ENCODE measurements at places on chromosomes 12 and 14.

- DNase-seq: no peak
Observed at GRCh38 chr12:63849106-63849620, 4.7 kb downstream of the SRGAP1 start.

DNA sequence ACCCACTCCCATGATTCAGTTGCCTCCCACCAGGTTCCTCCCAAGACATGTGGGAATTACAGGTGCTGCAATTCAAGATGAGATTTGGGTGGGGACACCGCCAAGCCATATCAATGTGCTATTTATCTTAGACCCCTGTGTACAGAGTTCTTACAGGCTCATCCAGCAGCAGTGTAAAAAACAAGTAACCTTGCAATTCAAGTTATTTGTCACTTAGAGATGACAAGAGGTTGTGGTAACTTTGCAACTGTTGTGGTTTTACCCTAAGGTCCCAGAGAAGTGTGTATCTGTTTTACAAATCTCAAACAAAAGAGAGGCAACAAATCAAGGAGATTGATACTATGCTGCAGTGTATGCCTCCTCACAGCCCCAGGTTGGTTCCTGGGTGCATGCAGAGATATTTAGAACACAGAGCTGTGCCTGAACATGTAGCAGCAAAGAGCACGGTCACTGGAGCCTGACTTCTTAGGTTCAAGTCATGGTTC, 11.5 kb upstream of the HELB start:
- no peak for DNase-seq

DNA sequence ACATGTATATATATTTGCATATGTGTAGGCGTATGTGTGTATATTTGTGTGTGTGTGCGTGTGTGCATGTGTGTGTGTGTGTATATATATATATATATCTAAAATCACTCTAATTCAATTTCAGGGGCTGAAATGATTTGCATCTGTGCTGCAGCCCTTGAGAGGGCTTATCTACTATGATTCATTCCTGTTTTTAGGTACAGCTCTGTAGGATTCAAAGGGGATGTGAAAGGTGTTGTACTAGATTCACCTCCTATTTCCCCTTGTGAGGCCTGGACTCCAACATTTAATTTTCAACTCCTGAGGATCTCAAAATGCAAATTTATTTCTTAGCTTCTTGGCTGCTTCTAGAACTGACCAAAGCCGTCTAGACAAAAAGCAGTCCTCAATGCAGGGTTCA, 11.1 kb downstream of the ERP27 start:
- no peak for DNase-seq

DNA sequence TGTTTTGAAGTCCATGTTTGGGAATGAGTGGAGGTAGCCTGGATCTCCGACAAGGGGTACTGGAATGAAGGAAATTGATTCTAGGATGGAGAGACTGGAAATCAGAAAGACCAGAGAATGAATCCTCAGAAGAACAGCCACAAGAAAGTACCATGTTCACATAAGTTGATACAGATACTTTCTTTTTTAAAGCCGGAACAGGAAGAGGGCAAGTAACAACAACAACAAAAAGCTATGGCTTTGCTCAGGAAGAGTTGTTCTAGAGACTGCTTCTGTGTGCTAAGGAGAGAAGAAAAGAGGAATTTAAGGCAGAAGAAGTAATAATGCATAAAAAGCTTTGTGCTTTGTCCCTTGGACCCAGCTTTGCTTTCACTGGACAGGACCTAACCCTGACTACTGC, 6.2 kb downstream of the TC2N start:
- DNase-seq: no peak

DNA sequence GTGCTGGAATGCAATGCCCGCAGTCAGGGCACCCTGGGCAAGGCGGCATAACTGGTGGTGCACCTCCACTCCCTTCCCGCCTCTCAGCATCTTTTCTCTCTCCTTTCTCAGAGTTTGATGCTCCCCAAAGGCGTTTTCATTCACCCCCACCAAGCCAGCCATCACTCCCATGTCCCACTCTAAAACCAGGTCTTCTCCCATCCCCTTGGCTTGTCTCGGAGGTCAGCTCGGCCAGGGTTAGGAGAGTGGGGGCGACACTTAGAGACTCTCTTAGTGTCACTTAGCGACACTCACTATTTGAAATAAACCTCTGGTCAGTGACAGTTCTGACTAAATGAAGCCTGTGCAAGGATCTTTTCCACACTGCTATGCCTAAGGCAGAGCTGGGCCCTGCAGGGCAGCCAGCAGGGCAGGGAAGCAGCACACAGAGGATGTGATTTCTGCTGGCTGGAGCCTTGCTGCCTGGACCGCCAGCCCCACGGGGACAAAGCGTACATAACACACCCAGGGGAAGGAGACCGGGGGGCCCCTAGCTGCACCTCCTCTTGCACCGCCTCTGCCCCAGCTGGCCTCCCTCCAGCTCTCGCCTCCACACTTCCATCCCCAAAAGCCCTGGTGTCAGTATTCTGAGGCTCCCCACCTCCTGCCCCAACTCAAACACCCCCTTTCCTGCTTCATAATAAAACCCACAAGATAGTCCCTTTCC, 64.5 kb downstream of the VWF start:
- no peak for DNase-seq

DNA sequence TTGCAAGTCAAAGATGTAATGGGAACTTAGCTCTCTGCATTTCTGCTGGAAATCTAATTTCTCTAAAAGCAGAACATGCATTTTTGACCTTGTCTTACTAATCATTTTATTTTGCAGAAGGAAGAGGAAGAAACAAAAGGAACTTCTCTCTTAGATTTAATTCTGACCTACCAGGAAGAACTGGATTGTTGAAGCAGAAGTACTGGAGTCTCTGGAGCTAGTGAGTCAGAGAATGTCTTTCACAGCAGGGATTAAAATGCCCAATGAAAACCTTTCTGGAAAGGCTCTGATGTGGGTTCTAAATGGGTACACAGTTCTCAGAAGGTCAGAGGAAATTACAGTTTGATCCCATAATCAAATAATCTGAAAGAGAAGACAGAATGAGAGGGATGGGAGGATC, 70.8 kb upstream of the GNG2 start:
- DNase-seq: no peak

DNA sequence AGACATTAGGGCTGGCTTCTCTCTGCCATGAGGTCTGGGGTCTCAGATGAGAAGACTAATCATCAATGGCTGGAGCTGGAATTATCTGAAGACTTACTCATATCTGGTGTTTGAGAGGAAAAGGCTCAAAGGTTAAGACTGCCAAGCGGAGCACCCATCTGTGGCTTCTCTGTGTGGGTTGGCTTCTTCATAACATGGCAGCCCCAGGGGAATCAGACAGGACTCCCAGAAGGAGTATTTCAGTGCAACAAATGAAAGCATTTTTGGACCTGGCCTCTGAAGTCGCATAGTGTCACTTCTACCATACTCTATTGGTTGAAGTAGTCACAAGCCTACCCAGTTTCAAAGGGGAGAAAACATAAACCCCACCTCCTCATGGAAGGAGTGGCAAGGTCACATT, 171.8 kb upstream of the KRR1 start:
- no peak for DNase-seq

DNA sequence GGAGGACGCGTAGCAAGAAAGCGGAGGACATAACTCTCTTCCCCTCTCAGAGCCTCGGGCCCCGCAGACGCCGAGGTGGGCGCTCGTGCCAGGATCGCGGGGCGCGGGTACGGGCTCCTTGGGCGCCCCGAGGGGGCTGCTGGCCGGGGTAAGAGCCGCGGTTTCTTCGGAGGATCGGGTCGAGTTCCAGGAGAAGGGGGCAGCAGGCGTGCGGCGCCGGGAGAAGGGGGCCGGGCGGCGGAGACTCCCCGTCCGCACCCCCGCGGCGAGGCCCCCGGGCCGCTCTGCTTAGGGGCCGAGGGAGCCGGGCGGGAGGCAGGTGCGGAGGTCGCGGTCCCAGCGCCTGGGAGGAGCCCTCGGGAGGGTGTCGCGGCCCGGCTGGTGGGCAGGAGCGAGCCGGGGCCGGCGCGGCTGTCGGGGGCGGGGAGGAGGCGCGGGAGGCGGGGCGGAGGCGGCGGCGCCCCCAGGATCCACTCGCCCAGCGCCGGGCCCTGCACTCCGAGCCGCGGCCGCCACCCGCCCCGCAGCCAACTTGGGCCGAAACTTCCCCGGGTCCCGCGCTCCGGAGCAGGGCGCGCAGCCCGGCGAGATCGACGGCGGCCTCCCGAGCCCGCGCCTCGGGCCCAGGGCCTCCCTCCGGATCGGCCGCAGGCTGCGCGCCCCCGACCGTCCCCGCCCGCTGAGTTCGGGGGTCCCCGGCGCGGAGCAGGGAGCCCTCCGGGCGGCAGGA, 64.4 kb downstream of the FBXL14 start:
- DNase-seq: no peak

- no peak for DNase-seq
Observed at GRCh38 chr12:124862768-124863415, 772 bp downstream of the SCARB1 start.

- no peak for DNase-seq
Observed at GRCh38 chr14:36288496-36288895, 31.9 kb downstream of the MBIP start.

DNA sequence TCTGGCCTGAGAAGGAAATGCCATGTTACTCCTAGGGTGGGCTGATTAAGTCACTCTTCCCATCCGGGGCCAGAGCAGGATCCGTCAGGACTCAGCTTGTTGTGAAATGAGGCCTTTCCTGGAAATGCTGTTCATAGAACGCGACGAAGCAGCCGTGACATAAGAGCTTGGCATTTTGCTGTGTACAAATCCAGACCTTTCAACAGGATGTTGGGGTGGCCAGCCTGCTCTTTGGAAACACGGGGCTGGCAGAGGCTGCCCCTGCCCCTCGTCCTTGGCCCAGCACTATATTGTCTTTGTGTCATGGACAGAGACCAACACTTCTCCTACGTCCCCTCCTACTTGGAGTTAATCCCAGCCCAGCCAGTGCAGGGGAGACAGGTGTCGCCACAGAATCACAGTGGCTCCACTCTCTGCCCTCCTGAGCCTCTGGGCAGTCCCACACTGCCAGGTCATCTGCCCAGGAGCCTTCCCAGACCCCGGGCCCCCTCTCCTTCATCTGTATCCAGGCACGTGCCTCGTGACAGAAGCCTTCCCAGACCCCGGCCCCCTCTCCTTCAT, 18.6 kb upstream of the EIF5 start:
- no peak for DNase-seq

GRCh38 chr12:30485230-30485890, 210.3 kb downstream of the IPO8 start:
- DNase-seq: no peak

- DNase-seq: no peak
Observed at GRCh38 chr12:32118806-32119205, 12.2 kb downstream of the BICD1 start.

GRCh38 chr14:60353420-60353819, 104.4 kb downstream of the PPM1A start:
- DNase-seq: no peak

DNA sequence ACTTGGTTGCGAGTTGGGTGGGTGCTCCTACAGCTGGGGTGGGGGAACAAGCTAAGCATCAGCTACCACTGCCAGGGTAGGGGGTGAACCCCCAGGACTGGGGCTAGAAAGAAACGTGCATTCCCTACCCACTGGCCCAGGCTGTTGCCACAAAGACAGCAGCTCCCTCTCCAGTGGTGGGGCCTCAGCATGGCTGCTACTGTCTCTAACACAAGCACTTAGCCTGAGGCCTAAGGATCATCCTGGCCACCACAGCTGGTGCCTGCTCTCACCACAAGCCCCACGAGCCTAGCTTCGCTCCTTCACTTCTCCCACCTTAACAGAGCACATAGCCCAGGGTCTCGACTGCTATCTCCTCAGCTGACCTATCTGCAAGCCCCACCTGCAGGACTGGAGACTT, 18.9 kb downstream of the SLC25A21 start:
- no peak for DNase-seq

- no peak for DNase-seq
Observed at GRCh38 chr14:68666899-68667298, 126.0 kb downstream of the ZFP36L1 start.

DNA sequence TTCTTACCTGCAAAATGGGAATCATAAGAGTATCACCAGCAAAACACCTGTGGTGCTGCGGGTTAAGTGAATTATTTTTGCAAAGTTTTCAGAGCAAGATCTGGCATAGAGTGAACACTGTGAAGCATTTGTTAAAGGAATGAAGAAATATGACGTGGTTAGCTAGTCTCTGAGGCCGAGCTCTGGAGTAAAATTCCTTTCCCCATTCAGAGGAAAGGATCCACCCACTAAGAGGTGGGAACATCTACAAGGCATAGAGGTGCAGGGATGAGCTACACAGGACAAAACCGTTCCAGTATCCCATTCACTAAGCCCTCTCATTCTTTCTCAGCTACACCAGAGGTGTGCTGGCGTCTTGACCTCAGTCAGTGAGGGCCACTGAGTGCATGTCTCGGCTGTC, 48.5 kb downstream of the JAG2 start:
- DNase-seq: no peak

DNA sequence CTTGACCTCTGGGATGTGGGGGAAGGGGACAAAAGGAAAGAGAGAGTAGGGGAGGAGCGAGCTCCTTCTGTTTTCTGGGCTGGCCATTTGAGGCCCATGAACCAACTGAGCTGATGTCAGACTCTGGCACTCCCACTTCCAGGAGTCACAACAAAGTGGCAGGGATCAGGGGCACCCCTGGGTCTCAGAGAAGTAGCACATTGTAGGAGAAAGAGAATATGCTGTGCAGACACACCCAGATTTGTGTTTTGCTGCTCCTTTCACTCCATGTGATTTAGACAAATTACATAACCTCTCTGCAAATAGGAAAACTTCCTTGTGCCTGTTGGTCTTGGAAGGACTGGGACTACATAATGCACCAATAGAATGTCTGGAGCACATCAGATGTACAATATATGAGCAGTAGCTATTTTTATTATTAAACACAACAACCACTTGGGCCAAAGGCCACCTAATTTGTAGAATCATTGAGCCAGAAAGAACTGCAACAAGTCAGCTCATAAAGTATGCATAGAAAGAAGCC, 265.5 kb downstream of the ZFP36L1 start:
- DNase-seq: no peak

GRCh38 chr12:109288571-109288970, 20.5 kb downstream of the FOXN4 start:
- DNase-seq: no peak

- no peak for DNase-seq
Observed at GRCh38 chr14:104794099-104794498, 1.4 kb downstream of the AKT1 start.

Measured in AG04449 (cell line).